ENCODE measurements at places on chromosomes 6 and 20. TPM values are rescaled to one million over a fixed set of nuclear protein-coding genes. Genes with fewer than 3 reads are reported as not detected.

The KHDC1 gene
- polyA plus RNA-seq, result 2.8 TPM

The OPN5 gene
- not detected for polyA plus RNA-seq

DNA sequence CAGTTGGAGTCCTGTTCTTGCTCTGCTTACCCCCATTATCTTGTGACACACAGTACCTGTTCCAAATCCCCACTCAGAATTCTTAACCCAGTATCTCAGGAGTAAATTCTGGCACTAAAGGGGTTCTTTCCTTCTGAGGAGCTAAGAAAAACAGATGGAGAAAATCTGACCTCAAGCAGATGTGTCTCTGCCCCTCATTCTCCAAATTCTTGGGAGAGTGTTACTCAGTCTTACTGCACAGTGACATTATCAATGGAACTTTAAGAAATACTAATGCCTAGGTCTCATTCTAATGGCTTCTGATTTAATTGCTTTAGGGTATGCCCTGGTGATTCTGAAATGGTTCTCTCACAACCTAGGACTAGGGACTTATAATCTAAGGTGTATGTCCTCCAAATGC, 40.6 kb upstream of the PTPRK start:
- no peak for DNase-seq
- no peaks in the 10 kb centered on the region for H3K36me3 ChIP-seq
- H3K27me3 ChIP-seq, result no peaks in the 10 kb centered on the region
- no peak overlapping the region for H3K27ac ChIP-seq

DNA sequence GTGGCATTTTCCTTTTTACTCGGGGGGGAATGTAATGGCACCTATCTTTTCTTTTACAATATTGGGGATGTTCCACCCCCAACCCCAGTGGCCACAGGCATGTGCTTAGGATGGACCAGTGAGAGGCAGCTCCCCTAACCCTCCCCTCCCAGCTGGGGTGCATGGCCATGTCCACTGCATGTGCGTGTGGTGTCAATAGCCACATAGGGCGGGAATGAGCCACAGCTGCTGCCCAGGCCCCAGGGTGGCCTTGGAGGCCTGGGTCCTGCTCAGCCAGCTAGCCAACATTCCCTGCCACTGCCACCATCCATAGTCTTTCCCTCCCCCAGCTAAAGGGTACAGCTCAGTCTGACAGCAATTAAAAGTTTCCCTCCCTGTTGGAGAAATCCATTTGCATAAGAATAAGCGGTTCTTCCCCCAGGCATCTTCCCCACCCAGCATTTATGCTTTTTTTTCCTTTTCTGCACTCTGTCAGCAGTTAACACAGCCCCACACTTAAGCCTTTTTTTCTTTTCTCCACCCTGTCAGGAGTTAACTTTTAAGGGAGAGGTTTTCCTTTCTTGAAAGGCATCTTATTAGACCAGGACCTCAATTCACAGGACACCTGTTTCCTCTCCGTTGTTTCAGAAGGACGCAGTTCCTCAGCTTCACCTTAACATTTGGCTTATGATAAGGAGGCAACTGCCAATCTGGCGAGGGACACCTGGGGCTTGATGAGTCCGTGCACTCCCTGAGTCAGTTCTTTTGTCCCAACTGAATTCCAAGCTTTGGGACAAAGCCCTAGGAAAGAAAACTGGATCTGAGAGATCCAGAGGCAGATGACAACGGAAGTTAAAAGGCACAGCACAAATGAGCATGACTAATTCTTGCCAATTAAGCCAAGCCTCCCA, 121.4 kb downstream of the TPBG start:
- no peak overlapping the region for H3K27ac ChIP-seq
- H3K36me3 ChIP-seq, result no peaks in the 10 kb centered on the region
- H3K4me1 ChIP-seq, result no peaks in the 10 kb centered on the region

DNA sequence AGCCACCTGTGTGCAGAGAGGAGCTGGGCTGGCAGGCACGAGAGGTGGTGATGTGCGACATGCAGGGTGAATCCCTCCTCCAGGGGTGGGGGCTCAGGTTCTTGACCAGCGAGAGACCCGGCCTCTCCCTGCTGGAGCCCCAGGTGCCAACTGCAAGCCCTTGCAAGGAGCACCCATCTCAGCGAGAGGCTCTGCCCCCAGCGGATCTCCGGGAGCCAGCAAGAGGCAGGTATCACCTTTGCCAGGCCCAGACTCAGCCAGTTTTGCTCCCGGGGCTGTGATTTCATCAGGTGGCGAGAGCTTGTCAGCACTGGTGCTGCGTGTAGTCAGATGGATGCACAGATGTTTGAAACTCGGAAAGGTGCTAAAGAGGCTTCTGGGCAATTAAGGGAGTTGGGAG, 87.7 kb downstream of the TFAP2C start:
- H3K27ac ChIP-seq, result no peak overlapping the region
- no peaks in the 10 kb centered on the region for H3K27me3 ChIP-seq
- H3K36me3 ChIP-seq, result no peaks in the 10 kb centered on the region
- DNase-seq, result no peak

DNA sequence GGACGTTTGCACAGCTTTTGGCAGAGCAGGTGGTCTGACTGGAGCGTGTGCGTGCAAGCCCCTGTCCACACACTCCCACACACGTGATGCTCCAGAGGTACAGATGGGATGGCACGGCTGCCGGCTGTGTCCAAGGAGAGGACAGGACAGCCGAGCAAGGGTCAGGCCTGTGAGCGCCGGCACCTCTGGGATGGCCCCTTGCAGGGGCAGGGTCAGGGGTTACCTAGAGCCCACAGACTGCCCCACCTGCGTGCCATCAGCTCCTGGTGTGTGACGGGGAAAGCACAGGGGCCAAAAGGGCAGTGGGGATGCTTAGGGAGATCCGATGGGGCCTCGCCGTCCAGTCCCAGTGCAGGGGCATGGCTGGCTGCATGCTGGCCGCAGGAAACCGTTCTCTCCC, 189.7 kb downstream of the TAF4 start:
- no peaks in the 10 kb centered on the region for H3K27me3 ChIP-seq
- H3K4me3 ChIP-seq, result no peak overlapping the region
- H3K36me3 ChIP-seq, result no peaks in the 10 kb centered on the region
- no peak for DNase-seq
- H3K27ac ChIP-seq, result no peak overlapping the region
